Left kidney (tissue), 8 donors: ENCODE measurements at places on chromosomes 4 and X. TPM values are rescaled to one million over a fixed set of nuclear protein-coding genes. Genes with fewer than 3 reads are reported as not detected.

Gene GPR50
- polyA plus RNA-seq, result 0.10 TPM

DNA sequence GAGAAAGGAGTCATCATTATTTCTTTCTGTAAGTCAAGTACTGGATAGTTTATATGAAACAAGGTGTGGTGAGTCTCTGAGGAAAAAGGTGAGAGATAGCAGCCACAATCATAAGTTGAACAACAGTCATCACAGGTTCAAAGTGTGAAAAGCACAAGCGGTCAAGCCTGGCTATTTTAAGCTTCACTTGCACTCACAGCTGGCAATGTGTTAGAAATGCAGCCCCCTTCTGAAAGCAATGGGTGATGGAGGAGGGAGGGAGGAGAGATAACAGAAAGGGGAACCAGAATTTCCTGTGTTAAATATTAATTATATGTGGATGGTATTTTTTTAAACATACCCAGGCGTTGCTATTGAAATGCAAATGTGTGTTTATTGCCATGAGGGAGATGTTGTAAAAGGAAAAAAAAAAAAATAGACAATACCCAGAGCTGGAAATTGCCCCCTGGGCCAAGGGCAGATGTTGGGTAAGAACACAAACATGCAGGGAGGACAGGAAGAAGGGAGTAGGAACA lies 26.9 kb upstream of the BMP3 start:
- no peak for DNase-seq

Gene PAGE2
- polyA plus RNA-seq, result not detected

DNA sequence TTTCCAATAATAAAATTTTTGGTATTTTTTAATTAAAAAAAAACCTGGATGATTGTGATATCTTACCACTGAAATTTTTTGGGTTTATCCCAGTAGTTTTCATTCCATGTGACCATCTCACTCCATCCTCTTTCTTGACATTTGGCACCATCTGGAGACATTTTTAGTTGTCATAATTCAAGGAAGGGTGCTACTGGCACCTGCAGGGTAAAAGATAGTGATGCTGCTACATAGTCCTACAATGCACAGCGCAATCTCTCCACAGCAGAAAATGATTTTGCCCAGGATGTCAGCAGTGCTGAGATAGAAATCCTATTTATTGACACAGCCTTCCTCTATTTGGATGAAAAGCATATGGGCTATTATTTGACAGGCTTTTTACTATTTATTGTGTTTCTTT lies 79.3 kb downstream of the RBPJ start:
- no peak for DNase-seq

Gene NAP1L2
- 2.8 TPM for polyA plus RNA-seq

DNA sequence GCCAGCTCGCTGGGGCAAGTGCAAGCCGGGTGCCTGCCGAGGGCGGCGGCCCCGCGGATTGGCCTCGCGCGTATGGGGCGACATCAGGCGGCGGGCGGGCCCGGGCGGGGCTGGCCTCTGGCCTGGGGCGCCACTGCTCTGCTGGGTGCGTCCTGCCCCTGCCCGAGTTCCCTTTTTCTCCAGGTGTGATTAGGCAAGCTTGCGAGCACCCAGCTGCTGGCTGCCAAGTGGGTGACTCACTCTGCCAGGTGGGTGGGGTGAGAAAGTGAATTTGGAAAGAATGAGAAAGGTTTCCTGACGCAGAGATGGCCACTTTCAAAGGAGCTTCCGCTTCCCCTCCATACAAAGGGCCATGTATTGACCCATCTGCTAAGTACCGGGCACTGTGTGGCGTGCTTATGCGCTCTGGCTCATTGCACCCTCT lies 32.5 kb downstream of the FGFBP1 start:
- DNase-seq, result no peak

- DNase-seq, result peak; percentile 75
These were observed at the start of gene GALNT7 for GRCh38 chr4:173168396-173169177. Gene GALNT7 (plus strand): TSS chr4:173168811. CDS start chr4:173168836, 25 bp downstream.

Gene CYTL1
- polyA plus RNA-seq, result 8.9 TPM

GRCh38 chrX:118884552-118885138 lies 61.0 kb downstream of the ZCCHC12 start:
- DNase-seq, result no peak

Gene TMEM271
- polyA plus RNA-seq, result not detected

DNA sequence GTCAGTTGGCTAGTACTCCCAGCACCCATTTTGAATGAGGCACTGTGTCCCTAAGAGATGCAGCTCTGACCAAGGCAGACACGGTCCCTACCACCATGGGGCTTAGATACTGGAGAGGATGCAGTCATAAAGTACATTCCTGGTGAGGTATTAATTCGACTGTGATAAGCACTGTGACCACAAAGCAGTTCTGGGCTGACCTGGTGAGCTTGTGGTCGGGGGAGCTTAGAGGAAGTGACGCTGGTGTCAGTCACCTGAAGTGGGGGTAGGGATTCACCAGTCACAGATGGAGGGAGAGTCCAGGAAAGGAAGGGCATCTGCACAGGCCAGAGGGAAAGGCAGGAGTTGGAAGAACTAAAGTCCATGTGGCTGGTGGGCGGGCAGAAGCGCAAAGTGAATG lies 15.8 kb upstream of the CLTRN start:
- DNase-seq, result no peak

Gene SSX4B
- polyA plus RNA-seq, result not detected

Gene GRPEL1
- 32.6 TPM for polyA plus RNA-seq

- no peak for DNase-seq
These were observed 1.1 kb downstream of the RNF212 start for GRCh38 chr4:1112174-1112820.

Gene MAGEA4
- not detected for polyA plus RNA-seq

DNA sequence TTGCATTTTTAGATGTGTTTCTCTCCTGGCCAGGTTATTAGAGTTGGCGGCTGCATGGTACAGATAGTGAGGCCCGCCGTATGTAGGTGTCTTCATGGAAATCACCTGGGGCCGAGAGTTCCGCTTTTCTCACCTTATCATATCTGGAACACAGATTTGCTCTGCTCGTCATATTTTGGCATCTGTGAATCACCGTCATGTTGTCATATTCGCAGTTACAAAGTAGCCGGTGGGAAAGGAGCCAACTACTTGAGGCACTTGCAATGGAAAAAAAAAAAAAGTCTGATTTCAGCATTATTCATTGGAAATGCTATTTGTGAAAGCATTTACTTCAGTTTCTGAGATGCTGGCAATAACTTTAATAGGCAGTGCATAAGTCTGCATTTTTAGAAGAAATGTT lies 1715.2 kb upstream of the TENM3 start:
- DNase-seq, result no peak

Gene CXCL11
- polyA plus RNA-seq, result not detected

DNA sequence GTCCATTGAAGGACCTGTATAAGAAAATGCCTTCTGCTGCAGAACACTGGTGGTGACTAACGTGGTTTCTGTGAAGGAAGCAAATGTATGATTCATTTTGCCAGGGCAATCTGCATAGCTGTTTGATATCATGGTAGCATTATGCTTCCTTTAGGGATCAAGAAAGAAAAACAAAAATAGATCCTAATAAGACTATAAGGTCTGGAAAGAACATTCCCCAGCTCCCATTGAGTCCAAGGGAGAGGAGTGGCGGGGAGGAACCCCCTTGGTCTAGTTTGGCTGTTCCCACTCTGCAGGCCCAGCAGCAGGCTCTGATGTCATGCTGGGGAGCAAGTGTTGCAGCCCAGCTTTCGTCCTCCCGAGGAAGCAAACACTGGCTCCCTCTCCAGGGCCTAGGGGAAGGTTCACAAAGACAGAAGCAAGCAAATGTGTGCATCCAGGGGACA lies 154.5 kb upstream of the GALNT7 start:
- no peak for DNase-seq

Gene TCEANC
- 6.9 TPM for polyA plus RNA-seq

DNA sequence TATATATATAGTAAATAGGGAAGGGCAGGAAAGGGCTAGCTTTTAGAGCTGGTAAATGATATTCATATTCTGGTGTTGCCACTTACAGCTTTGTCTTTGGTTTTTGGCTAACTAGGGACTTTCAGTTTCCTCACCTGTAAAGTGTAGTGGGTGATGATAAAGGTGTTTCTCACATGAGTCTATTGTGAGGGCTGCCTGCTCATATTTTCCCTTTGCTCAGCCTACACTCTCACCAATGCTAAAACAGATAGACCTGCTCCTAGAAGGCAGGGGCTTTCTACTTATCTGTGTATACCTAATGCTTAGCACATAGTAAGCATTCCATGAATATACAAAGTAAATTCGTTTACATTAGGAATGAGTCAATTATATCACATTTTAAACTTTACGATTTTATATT lies 137.2 kb upstream of the HS3ST1 start:
- no peak for DNase-seq

Gene LIMCH1
- polyA plus RNA-seq, result 121 TPM

Gene DDX53
- not detected for polyA plus RNA-seq
